ENCODE measurements at places on chromosomes 3 and 15.

GRCh38 chr3:5039585-5039984, 60.3 kb downstream of the BHLHE40 start:
- no peak for DNase-seq

DNA sequence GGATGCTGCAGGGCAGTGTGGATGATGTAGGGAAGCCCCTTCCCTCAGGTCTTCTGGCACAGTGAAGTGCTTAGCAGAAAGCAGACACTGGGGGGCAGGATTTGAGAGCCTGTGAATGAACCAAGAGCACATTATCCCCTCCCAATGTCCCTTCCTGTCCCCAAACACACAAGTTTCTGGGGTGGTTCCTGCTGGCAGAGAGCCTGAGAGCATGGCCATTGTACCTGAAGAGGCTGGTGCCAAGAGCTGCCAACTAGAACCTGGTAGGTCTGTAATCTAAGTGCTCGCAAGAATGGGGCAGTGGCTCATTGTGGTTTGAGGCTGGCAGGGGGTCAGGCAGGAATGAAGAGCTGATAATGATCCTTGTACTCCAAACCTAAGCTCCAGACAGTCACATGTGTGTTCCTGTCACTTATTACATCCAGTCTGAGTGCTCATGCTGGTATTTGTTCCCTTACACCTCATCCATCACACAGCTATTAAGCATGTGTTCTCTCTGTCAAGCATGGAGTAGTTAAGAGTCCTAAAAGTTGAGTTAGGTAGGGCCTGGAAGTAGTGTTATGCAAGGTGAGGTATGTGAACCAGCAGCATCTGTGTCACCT, 6.7 kb upstream of the CCR1 start:
- DNase-seq: no peak

GRCh38 chr3:126111126-126111551, 27.2 kb upstream of the SLC41A3 start:
- DNase-seq: peak; percentile 3

DNA sequence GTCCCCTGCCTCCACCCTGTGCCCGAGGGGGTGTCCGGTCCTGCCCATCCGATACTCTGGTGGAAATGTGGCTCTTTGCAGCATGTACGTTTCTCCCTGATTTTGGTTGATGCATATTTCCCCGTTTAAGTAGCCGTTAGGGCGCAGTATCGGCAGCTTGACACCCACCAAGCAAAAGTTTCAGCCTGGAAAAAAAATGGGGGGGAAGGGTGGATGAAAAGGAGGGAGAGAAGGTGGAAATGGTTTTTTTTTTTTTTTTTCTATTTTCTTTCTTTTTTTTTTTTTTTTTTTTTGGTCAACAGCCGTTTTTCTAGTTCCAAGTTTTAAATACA, 1.3 kb downstream of the RAP2B start:
- no peak for DNase-seq

Data from progenitor cell of endocrine pancreas (in vitro differentiated cells).